ENCODE measurements at places on chromosomes 4 and X.

GRCh38 chr4:22676063-22676462 lies 16.7 kb upstream of the GBA3 start:
- no peak for DNase-seq

- no peak for DNase-seq
These were observed 104.7 kb downstream of the ABLIM2 start for GRCh38 chr4:8053688-8054449.

DNA sequence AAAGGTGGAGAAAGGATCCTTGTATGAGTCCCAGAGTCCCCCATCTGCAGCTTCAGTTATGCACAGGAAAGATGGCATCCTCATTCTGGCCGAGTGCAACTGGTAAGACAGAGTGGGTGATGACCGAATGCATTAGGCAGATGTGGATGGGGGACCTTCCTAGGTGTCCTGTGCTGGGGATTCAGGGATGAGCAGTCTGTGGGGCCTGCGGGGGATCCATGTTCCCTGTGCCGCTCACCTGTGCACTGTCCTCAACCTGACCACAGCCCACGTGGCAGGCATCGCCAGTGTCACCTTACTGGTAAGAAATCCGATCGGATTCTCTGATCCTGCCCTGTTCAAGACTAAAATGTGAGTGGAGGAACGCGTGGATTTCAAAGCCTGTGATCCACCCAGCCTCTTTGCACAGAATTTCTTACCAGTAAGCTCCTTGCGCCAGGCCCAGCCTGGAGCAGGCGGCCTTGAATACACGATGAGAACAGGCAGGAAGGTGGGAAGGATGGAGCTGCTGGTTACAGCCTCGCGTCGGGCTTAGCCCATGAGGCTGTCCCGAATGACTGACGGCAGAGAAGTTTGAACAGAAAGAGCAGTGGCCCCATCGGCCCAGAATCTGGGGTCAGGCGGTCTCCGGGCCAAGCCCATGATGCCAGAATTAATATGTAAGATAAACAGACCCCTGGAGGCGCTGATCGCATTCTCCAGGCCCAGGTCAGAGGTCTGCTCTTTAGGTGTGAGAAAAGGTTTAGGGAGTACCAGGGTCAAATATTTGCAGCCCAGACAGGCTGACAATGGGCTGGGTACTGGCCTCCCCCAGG lies 56.5 kb downstream of the CPZ start:
- DNase-seq: no peak

GRCh38 chr4:169410839-169411770 lies 140.3 kb upstream of the SH3RF1 start:
- DNase-seq: no peak

GRCh38 chrX:145552643-145553042 lies 265.0 kb upstream of the SLITRK2 start:
- DNase-seq: no peak

DNA sequence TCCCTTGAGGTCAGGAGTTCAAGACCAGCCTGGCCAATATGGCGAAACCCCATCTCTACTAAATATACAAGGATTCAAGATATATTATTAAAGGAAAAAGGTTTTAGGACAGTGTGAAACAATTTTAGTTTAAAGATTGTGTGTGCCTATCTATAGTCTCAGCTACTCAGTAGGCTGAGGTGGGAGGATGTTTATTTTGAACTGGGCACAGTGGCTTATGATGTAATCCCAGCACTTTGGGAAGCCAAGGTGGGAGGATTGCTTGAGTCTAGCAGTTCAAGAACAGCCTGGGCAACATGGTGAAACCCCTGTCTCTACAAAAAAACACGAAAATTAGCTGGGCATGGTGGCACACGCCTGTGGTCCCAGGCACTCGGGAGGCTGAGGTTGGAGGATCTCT lies 31.4 kb upstream of the REST start:
- no peak for DNase-seq

DNA sequence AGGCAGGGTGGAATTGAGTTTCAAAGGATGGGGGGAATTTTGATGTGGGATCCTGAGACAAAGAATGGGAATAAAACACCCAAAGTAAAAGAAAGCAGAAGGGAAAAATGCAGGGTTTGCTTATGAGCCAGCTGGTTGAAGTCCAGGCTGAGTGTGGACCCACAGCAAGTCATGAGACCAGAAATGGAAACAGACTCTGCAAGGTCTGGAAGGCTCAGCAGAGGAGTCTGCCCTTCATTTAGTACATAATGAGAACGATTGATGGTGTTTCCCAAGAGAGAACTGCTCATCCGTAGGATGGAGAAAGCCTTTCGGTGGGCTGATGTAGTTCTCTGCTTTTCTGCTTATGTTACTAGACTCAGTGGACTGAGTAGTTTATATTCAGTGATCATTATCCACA lies 259.1 kb downstream of the C4orf33 start:
- DNase-seq: no peak

DNA sequence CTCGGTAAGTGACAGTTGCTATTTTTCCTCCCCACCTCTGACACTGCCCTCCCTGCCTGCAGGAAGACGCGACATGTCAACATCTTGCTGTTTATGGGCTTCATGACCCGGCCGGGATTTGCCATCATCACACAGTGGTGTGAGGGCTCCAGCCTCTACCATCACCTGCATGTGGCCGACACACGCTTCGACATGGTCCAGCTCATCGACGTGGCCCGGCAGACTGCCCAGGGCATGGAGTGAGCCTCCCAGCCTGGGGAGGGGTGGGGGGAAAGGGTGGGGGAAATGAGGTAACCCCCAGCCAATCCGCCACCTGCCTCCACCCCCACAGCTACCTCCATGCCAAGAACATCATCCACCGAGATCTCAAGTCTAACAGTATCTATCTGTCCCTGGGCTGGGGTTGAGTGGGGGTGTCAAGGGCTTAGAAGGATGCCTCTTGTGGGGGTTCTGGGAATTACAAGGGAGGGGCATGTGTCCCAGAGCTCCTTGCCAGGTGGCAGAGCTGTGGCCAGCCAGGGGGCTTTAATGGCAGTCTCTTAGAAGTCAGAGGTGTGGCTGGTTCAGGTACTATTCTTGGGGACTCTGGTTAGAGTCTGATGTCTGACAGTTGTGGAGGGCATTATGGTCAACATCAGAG lies 7.8 kb downstream of the ARAF start:
- DNase-seq: no peak

DNA sequence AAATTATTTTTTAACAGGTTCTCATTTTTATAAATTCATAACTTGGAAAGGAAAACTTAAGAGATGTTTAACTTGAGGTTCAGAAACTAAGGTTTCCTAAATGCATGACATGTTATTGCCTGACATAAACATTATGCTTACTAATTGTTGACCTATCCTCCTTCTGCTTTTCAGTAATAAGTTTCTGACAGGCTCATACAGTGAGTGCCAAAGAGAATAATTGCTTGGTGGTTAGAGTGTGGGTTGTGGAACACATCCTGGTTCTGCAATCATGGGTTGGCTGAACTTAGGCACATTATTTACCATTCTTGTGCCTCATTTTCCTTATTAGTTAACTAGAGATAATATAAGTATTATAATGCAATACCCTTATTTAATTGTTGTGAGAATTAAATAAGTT lies 56.5 kb downstream of the BMPR1B start:
- DNase-seq: no peak

DNA sequence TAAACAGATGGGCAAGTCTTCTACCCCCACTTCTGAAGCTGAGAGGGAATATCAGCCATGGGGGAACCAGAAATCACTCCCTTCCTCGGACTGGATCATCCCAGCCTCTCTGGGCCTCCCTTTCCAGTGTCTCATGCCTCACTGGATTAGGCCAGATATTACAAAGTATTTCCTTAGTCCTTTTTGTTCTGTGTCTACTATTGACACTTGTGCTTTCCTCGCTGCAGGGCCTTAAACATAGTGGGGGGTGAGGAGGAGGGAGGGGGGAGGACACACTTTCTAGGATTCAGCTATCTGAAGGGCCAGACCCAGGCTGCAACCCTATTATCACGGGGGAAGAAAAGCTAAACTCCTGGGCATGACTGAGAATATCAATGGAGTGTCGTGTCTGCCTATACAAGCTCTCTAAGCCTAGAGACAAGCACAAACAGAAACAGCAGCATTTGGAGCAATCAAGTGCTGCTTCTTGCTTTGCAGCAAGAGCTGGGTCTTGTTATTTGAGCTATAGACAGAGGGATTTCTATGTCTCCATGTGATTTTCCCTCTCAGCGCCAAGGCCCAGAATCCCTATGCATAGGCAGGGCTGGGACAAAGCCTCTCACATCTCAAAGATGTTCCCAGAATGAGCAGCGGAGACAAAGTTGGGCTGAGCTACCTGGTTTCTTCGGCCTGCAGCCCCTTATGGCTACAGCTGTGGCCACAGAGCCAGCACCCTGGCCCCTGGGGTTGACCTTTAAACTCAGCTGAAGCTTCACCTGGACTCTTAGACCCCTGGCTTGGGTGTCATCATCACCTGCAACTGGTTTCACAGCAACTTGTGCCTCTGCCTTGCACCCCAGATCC lies 20.2 kb downstream of the PJA1 start:
- DNase-seq: no peak

GRCh38 chrX:55135171-55135570 lies 46.4 kb downstream of the PAGE2 start:
- DNase-seq: no peak

GRCh38 chr4:28479666-28480065 lies 1619.0 kb downstream of the STIM2 start:
- DNase-seq: no peak

- DNase-seq: peak; percentile 76
These were observed 229.2 kb downstream of the PTTG2 start for GRCh38 chr4:38189445-38189844.

DNA sequence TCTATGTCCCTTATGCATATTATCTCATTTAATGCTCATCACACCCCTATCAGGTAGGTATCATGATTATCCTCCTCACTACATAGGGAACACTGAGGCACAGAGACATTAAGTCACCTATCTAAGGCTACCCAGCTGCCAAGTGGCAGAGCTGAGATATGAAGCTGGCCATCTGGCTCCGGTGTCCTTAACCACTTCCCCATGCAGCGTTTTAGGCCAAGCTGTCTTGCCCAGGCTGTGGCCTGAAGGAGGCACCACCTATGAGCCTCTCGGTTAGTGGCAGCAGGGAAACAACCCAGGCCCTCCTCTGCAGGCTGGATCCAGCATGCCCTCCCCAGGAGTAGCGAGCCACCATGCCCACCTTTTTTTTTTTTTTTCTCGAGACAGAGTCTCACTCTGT lies 16.3 kb downstream of the PJA1 start:
- no peak for DNase-seq

DNA sequence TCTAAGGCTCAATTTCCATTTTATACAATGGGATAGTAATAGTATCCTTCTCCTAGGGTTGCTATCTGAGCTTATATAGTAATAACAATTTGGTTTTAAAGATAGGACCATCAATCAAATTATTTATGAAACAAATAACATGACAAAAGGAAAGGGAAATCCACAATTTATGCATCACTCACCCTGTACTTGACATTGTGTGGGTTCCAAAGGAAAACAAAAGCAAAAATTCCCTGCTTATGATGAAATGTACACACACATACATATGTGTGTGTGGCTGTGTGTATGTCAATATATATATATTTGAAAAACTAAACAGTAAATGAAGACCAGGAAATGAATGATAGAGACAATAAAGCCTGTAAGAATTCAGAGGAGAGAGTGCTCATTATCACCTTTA lies 2.9 kb upstream of the TNIP3 start:
- no peak for DNase-seq
